HS-5 (cell line): ENCODE measurements at places on chromosomes 11 and 22.
A peak's percentile ranks its signal among the peaks of the same experiment; 100 is the strongest.

GRCh38 chr11:125343718-125344131 is 152.3 kb downstream of the FEZ1 start:
- DNase-seq: no peak

DNA sequence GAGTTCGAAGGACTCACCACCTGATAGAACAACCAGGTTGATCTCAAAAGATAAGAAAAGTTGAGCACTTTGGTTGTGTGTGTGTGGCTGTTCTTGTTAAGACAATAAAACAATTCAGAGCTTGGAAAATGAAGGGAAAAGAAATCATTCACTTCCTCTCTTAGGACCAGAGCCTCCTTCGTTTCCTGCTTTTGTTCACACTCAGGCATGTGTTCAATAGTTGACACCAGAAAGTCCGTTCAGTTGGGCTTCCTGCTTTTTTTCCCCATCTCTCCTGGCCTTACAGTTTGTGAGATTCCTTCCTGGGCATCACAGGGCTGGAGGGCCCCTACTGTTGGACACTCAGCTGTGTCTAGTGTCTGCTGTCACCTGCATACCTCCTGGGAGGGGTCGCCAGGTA is 48.0 kb downstream of the TSPAN18 start:
- DNase-seq: no peak

- no peak for DNase-seq
These were observed 1.9 kb downstream of the PKP3 start for GRCh38 chr11:395866-396265.

- DNase-seq: no peak
These were observed 13.7 kb downstream of the PRR5L start for GRCh38 chr11:36309779-36310178.

DNA sequence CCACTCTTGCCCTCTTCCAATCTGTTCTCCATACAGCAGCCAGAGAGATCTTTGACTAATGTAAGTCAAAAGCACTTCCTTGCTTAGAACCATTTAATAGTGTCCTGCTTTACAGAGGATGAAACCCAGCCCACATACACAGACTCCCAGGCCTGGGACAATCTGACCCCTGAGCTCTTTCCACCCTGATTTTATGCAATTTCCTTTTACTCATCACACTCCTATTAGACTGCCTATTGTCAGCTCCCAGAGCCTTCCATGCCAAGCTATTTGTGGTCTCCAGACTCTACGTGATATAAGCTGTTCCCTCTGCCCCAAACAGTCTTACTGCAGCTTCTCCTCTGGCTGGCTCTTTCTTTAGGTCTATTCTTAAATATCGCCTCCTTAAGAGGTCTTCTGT is 28.1 kb downstream of the ME3 start:
- DNase-seq: peak; percentile 69

GRCh38 chr11:66951927-66952337 is 6.3 kb downstream of the PC start:
- no peak for DNase-seq

DNA sequence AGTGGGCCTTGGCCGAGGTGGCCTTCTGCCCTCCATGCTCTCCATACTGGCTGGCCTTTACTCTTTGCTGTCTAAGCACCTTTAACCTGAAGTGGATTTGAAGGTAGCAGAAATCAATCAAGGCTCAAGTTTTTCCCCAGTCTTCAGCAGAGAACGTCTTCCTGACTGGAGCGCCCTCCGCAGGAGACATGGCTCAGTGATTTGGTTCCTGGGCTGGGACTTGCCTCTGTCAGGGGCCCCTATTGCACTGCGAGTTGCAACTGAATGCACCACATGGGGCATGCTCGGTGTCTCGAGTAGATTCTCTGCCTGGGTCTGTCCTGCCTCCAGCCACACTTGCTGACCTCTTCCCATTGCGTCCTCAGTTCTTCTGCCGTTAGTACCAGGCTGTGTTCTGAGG is 79.6 kb downstream of the BMAL1 start:
- no peak for DNase-seq
